ENCODE measurements at places on chromosomes 16 and 17.

GRCh38 chr17:34140006-34140405 lies 115.1 kb upstream of the CCL2 start:
- no peak for DNase-seq

- DNase-seq: no peak
Measured at GRCh38 chr16:77219437-77219836, 20.2 kb downstream of the SYCE1L start.

- peak; percentile 73 for DNase-seq
Measured at GRCh38 chr17:49576088-49576916, 631 bp downstream of the NXPH3 start.

- no peak for DNase-seq
Measured at GRCh38 chr17:45391918-45392317, 40.8 kb downstream of the ARHGAP27 start.

DNA sequence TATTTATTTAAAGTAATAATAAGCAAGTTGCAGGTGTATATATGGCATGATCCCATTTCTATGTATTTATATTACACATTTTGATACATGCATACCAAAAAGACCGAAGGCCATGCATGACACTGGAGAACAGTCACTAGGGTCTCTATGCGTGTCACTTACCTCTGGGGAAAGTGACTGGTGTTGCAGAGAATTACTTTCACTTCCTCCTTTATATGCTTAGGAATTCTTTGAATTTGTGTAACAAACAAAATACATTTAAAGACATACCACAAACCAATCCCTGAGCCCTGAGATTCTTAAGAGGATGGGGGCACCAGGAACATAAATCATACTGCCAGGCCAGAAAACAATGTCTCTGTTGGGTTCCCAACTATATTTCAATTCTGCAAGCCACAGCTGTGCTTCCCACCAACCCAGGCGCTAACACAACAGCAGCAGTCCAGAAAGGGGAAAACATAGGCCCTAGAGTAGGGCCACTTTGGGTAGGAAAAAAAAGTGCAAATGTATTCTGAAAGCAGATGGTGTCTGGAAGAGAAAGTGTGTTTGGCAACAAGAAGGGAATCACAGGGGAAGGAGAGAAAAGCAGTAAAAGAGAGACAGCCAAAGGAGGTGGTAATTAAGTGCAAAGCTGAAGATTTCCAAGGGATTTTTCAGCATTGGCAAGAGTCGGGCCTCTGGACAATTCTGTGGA lies 24.5 kb upstream of the HYDIN start:
- no peak for DNase-seq

DNA sequence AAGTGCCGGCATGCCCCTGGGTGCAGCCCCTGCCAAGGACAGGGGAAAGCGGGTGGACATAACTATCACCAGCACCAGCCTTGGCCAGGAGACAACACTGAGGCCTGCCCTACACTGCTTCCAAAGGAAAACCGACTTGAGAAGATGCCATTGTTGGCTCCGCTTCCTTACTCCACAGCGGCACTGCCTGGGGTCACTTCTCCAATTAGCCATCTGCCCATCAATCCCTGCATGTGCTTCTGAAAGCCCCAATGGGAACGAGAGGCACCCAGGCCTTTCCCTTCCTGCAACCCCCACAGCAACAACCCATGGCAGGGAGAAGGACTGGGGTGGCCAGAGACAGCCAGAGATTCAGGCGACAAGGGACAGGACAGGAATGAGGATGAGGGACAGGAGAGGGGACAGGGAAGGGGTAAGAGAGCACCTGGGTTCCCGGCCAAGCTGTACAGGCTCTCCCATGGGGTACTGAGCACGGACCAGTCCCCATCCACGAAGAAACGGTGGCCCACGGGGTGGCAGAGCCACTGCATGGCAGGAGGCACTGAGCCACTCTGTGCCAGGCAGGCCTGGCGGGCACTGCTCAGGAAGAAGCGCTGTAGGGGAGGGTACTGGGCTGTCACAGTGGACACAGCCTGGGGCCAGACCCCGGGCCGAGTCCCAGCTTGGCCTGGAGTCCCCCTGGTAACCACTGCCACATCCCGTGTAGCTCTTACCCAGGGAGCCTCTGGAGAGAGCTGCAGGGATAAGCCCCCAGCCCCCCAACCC lies 21.2 kb downstream of the SREBF1 start:
- no peak for DNase-seq

DNA sequence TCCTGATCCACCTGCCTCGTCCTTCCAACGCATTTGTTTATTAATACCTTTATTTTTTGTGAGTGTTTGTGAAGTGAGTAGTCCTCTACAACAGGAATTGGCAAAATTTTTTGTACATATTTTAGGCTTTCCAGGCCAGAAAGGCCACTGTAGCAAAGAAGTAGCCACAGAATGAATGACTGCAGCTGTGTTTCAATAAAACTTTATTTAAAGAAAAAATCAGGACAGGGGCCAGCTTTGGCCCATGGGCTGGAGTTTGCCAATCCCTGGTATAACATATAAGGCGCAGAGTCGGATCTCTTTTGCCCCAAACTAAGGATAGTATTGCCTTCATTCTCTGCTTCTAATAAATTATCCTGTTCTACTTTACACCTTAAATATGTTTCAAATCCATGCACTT lies 198.0 kb upstream of the COX10 start:
- no peak for DNase-seq

DNA sequence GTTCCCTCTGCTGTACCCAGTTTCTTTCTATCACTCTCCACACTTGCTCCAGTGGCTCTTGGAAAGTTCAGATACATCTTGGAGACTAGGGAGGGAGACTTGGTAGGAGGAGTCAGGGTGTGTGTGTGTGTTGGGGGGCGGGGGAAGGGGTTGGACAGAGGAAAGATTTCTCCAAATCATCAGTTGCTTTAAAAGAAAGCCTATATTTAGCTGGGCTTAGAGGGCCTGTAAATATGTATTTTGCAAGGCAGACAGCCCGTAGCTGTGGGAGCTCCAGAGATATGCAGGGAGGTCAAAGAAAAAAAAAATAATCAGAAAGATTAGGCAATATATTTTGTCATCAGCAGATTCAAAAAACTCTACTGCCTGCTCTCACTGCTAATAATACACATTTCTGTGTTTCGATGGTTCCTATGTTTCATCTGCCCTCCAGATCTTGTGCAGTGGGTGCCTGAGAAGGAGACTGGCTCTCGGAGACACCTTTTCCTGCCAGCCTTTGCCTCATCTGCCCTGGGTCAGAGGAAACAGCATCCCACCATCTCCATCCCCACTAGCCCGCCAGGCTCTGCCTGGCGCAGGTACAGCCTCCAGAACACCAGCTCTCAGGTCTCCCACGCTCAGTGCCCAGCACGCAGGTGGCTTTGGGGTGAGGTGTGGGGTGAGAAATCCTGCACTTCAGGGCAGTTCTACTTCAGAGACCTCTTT lies 4.8 kb upstream of the PPP1R9B start:
- no peak for DNase-seq

DNA sequence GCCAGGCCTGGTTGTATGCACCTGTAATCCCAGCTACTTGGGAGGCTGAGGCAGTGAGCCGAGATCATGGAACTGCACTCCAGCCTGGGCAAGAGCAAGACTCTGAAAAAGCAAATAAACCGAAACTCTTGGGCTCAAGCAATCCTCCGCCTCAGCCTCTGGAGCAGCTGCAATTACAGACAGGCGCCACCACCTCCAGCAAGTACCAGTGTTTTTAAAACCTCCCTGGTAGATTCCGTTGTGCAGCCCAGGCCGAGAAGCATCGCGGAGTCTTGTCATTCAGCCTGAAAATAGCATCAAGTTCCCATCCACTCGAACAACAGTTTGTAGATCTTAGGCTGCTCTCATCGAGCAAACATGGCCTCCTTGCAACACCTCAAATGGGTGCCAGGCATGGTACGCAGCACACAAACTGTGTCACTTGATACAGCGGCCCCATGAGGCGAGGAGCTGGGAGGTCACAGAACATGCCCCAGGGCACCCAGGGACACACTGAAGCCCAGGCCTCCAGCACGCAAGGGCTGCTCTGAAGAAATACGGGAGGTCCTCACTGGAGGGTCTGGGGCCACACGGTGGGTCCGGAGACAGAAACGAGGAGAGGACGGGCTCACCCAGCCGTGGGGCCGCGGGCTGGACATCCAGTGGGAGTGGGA lies 18.1 kb downstream of the TMC6 start:
- no peak for DNase-seq

DNA sequence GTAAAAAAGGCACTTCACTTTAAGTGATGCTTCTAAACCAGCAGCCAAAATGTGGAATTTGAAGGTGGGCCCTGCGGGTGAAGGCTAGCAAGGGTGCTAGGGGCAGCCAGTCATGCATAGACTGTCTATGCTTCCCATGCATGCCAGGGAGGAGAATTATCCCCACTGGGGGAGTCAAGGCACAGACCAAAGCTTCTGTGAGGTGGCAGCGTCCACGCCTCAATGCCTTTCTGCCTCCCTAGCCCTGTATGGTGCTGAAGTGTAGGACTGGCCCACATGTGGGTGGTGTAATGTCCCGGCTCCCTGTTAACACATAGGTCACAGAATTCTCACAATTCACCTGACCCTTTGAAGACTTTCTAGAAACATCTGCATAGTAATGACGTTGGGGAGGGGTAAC lies 1.9 kb downstream of the HS3ST2 start:
- DNase-seq: no peak

DNA sequence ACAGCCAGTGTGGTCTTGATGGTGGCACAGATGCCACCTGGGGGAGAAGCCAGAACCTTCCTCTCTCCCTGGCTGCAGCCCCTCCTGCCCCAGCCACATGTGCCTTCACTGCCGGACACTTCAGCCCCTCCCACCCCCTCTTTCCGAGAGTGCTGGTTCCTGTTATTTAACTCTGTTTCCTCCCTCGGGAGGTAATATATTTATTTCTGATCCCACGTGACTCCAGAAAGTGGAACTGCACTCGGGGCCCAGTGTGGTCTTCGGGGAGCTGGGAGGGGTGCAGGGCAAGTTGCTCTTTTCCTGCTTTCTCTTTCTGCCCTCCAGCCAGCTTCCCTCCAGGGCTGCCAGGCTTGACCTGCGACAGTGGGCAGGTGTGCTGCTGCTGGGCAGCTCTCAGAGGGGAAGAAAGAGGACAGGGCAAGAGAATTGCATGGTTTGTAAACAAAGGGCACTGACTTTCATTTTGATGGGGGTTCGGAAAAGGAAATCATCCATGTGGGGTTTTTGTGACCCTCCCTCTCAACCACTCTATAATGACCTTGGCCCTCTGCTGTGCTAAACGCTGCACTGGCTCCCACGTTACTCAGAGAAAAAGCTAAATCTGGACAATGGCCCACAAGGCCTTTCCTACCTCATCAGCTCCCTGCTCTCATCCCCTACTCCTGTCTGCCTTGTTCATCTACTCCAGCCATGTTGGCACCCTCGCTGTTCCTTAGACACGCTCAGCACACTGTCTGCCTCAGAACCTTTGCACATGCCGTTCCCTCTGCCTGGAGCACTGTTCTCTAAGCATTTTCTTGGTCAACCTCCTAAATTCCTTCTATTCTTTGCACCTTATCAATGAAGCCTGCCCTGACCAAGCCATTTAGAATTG lies 8.2 kb upstream of the CIITA start:
- no peak for DNase-seq

GRCh38 chr17:57629886-57630285 lies 115.2 kb downstream of the CCDC182 start:
- DNase-seq: no peak

- no peak for DNase-seq
Measured at GRCh38 chr16:79229361-79229760, 371.2 kb downstream of the MAF start.

DNA sequence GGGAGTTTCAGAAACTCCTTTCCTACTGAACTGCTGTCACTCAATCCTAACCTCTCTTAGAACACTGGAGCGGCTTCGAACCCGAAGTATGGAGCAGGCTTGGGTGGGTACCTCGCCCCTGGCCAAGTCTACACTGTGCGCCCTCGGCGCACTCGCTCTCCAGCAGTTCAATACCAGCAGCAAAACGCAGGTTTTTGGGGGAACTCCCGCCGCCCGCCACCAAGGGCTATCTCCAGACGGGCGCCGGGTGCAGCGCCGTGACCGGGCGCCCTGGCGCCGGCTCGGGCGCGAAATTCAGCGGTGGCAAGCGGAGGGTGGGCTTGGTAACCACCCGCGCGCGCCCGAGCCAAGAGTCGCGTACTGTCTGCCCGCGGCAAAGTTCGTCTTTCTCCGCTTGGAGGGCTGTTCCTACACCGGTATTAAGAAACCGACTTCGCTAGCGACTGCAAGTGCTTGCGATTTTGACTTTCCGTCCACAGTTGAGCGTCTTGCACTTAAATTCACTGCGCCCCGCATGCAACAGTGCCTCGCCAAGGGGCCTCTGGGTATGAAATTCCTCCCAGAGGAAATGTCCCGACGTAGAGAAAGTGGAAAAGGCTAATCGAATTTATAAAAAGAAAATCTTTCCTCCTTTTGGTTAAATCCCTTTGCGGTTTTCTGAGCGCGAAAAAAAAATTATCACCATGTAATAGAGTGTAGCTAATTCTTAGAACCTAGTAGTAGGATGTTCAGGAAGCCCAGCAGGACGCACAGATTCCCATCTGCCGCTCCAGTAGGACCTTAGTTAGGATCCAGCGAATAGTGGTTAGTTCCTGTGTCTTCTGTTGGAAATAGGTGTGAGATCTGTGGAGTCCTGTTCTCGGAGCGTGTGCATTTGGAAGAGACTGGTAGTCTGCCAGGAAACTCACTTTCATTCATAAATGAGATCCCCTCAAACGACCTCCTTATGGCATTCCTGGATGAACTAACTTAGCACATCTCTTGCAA lies 5.0 kb upstream of the SALL1 start:
- no peak for DNase-seq

DNA sequence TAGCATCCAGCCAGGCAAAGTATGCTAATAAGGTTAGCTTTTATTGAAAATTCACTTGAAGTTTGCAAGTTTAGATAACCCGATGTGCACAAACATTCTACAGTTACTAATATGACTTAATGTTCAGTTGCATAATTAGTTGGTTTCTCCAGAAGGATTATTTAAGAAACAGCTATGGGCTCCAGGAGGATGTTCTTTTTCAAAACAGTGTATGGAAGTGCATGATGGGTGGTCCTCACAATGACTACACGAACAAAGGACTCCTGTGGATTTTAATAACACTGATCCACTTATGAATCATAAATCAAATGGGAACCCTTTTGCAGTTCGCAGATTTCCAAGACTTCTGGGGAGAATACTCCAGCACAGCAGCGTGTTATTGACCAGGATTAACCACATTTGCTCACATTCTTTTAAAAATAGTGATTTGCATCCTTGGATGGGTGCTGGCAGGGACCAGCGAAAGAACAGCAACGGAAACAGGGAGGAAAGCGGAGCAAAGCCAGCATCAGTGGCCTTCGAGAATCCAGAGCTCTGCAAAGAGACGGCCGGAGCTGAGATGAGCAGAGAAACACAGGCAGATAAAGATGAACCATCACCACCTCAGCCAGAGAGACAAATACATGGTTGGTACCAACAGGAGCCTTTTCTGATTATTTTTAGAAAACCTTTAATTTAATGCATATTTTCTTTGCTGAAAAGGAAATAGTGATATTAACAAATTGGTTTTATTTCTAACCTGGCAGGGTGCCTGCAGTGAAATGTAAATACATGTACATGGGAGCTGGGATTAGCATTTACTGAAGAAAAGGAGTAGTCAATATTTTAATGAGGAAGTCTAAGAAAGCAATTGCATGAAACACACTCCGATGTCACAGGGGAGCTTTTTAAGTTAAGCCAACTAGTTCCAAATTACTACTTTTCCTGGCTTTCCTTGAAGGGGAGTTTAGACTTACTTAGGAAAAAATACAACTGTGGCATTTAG lies 623.2 kb upstream of the ZFHX3 start:
- no peak for DNase-seq

GRCh38 chr17:69348429-69348828 lies 21.5 kb upstream of the ABCA5 start:
- DNase-seq: no peak

GRCh38 chr17:6079155-6079888 lies 9.1 kb downstream of the WSCD1 start:
- no peak for DNase-seq
